LHCN-M2 (cell line): ENCODE measurements at places on chromosomes 7 and 10. TPM values are rescaled to one million over a fixed set of nuclear protein-coding genes. Genes with fewer than 3 reads are reported as not detected.

GRCh38 chr7:150959081-150959480 is 19.0 kb downstream of the KCNH2 start:
- no peak for DNase-seq

Gene CCDC146
- total RNA-seq = 0.92 and 2.1 TPM in 2 replicates

Gene PRSS1
- not detected in 2 replicates for total RNA-seq

- DNase-seq = peak; percentile 10
Observed at GRCh38 chr7:36563706-36564327, 160.5 kb downstream of the AOAH start.

DNA sequence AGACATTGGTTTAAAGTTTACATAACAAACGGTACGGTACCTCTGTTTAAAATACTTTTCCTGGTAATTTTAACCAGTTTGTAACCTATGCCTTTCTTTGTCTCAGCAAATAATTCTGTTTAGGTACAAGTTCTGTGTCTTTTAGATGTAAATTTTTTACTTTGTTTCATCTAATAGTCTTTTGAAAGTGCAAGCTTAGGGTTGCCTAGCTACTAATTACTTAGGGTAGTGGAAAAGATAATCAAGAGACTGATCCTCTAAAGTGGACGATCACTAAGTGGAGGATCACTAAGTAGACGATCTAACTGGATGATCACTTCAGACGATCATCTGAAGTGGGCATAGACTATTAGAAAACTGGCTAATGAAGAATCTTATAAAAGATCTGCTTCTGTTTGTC is 16.1 kb upstream of the FKBP9 start:
- DNase-seq = no peak

DNA sequence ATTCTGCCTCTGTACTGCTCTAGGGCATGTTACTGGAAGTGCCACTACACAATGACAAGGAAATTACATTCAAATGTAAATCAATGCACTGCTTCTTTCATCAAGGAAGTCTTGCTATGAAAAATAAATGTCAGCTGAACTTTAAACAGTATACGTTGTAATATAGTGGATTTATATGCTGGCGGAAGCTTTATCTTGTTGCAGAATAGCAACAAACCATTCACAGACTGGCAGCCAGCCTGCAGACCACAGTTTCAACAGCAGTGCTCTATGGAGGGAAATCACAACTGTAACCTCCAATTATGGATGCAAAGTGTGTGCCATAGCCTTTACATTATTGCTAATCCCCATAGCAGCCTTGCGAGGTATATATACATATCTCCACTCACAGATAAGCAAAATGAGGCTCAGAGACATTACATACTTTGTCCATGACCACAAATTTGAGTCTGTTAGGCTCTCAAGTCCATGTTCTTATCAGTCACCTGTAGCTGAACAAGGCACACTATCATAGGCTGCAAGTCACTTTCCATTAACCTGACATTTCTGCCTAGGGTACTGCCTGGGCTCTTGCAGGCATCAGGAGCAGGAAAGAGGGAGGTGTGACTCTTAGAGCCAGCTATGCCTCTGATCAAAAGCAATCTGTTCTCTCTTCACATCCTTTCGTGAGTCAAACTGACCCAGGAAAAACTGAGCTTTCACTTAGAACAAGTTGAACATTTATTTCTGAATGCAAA is 22.6 kb downstream of the COL28A1 start:
- DNase-seq = no peak

- no peak for DNase-seq
Observed at GRCh38 chr7:90181485-90181884, 27.2 kb downstream of the STEAP1 start.

DNA sequence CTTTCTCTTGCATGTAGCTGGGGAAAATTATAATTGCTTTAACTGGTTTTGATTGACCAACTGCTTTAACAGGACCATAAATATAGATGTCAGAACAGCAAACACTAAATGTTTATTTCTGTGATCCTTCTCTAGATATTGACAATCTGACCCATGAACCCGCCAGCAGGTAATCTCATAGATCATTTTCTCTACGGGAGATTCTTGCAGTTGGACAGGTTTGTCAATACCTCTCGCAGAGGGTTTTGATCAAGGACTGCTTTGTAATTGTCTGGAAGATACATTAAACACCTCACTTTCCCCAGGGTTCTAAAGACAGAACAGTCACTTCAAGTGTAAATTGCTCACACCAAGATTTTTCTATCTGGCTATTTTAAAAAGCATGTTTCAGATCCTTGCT is 235.8 kb upstream of the RHOBTB1 start:
- DNase-seq = no peak

- DNase-seq = no peak
Observed at GRCh38 chr10:33376476-33376875, 42.0 kb upstream of the NRP1 start.

DNA sequence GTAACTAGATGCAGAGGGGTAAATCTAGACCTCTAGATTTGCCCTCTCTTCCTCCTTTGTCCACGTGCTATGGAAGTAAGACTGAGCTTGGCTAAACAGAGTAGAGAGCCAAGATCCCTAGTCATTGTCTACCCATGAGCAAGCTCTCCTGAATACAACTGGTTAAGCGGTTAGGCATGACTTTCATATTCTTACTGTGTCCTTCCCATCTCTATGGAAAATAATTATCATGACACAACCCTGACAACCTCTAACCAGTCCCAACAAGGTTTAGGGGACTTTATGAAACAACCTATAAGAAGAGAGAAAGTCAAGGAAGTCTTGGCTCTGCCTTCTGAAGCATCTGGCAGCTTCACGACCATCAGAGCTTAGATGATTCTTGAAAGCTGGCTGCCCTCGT is 7.8 kb upstream of the LAMB4 start:
- DNase-seq = no peak

DNA sequence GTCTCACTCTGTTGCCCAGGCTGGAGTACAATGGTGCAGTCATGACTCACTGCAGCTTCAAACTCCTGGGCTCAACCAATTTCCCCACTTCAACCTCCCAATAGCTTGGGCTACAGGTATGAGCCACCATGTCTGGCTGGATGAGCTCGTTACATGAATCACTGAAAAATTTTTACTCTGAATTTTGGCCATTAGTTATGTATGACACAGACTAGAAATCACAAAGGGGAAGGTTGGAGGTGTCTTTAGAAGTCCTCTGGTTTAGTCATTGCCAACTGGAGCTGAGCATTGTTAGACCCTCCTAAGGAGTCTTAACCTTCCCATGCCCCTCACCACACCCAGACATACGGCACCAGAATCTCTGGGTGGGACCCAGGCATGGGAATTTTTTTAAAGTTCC is 34.7 kb downstream of the SVIL start:
- DNase-seq = no peak

Gene PTPRN2
- total RNA-seq = 0.11 TPM in 1 of 2 replicates, not detected in the other

- DNase-seq = no peak
Observed at GRCh38 chr7:15016766-15017165, 114.2 kb upstream of the DGKB start.
